ENCODE measurements at places on chromosomes 12 and 14.

DNA sequence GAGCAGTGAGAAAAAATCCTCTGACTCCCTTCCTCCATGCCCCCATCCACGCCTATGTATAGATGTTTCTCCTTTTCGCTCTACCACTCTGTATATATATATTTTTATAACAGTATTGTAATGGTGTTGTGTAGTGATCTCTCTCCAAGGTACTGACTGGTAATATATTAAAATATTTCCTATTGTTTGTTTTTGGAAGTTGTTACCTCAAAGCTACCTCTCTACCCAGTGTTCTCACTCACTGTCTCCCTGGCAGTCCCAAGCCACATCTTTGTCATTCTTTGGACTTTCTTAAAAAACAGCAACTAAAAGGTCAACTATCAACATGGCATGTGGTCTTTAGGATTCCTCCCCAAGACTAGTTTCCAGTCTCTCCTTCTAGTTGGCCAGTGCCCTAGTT lies 15.7 kb upstream of the RMST start:
- no peak for DNase-seq

DNA sequence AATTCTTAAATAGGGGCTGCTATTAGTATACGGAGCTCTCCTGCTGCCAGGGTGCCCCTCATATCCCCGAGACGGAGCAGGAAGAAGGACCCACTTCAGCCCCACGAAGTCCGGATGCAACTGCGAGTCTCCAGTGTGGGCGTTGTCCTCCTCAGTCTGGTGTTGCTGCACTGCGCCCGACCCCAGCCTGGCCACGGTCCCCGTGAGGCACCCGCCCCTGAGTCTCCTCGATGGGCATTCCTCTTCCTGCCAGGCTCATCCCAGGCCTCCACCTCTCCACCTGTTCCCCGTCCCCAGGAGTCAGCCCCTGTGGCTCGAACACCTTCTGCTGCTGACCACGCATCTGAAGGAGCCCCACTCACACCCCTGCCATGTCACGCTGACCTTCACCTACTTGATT lies 68.1 kb upstream of the SFSWAP start:
- no peak for DNase-seq

- no peak for DNase-seq
Measured at GRCh38 chr12:41073633-41074472, 114.3 kb upstream of the PDZRN4 start.

DNA sequence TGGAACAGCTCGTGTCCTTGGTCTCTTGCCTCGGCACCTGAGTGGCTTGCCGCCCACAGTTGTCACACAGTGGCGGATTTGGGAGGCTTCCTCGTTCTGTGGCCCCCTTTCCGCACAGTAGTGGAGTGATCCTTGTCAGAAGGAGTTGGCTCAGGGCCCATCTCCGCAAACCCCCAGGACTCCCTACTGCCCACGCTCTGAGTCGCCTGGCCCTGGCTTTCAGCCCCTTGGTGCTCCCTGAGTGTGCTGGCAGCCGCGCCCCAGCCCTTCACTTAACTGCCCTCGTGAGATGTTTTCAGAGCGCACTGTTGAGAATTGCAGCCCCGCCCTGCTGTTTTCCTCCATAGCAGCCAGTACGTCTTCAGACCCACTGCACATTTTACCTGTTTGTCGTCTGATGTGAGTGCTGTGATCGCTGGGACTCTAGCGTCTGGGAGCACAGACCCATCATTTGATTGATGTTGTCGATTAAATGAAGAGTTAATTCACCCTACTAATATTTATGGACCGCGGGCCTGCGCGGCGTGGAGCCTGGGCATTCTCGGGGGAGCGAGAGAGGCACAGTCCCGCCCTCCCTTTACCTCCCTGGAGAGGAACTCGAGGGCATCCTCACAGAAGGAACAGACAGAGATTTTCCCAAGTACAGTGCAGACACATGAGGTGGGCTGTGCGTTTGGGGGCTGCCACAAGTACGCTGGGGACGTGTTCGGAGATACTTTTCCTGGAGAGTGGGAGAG lies 91.8 kb downstream of the DDX51 start:
- DNase-seq, result no peak

GRCh38 chr12:128853600-128854197 lies 421 bp downstream of the GLT1D1 start:
- no peak for DNase-seq

GRCh38 chr14:32762886-32763285 lies 175.8 kb upstream of the NPAS3 start:
- DNase-seq, result no peak

DNA sequence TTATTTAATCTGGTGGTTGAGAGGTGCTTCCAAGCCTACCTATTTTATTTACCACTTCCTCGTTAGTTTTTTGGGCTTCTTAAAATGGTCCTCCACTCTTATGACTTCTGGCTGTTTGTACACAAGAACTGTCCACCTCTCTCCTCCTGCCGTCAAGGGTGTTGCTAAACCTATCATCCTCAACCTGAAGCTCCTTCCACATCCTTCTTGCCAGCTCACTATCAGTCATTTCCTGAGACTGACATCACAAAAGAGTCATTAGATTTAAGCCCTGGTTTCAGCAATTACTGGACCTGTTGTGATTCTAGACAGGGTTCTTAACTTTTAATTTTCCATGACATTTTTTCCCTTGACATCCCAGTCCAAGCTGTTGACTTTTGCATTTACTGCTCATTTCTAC lies 91.9 kb downstream of the BICD1 start:
- peak; percentile 21 for DNase-seq

DNA sequence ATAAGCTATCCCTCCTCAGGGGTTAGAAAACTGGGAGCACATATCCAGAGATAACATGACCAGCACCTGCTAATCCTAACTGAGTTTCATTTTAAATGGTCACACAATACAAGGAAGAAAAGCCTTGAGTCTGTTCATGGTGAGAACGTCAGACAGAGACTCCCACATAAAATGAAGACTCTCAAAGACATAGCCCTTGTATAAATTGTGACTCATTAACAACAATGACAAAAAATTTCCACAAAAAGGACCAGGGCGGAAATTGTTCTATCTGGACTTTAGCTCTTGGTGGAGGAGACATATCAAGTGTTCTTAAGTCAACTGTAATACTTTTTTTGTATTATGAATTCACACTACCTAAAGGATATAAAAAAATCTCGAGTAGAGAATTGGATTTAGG lies 313.7 kb upstream of the DCN start:
- DNase-seq, result no peak

DNA sequence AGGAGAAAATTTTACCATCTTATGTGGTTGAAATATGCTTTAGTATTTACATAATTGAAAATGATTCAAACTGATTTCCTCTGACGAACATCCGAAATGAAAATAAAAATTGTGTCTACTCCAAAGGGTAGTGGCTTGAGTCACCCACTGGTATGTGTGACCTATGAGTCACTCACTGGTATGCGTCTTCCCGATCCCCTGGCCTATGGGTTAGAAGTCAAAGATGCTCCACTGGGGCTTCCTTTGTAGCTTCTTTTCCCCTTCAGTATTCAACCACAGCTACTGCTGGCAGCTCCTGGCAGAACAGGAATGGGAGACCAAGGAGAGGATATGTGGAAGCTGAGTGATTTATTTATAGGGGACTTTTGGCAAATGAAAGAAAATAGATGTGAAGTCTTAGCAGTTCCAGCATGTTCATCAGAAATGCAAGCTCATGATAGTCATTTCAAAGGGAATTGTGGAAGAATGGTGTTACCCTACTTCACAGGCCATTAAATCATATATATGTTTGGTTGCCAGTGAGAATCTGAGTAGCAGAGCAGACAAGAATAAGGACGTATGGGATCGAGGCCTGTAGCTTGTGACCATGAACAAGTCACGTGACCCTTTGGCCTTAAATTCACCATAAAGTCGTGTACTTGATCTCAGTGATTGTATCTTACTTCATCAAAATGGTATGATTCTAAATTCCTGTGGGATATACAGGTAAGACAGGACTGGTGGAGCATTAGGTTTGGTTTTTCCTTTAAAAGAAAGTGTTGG lies 108.3 kb downstream of the CRADD start:
- DNase-seq, result peak; percentile 84

GRCh38 chr12:16076970-16077522 lies 165.9 kb downstream of the DERA start:
- no peak for DNase-seq

DNA sequence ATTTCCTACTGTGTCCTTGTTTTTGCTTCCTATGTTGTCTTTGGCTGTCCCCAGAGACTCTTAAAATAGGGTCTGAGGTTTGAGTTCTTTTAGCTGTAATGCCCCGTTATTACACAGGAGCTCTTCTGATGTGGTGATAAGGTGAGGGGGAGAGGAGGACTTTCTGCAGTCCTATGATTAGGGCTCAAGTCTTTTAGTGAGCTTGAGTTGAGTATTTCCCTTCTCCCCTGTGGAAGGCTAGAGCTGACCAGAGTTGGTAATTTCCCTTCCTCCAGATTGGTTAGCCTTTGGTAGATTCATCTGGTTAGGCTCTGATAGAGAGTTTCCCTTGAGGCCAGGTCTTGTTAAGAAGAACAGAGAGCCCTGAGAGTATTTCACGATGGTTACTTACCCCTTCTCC lies 4.3 kb upstream of the HIF1A start:
- no peak for DNase-seq

DNA sequence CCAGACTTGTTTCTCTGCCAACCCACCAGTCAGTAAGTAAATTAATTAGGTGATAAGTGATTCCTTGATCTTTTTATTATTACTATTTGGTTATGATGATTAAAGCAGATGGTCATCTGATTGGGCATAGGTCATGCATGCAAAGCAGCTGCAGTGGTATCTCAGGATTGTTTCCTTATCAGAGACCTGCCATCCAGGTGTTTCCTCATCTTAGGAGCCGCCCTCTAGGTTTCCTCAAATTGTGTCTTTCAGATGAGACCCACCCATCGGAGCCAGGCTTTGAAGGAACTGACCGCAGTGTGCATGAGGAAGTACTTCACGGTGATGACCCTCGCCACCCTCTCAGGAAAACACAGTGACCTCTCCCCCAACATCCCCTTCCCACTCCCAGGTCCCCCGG lies 63.3 kb downstream of the ZFP36L1 start:
- no peak for DNase-seq

GRCh38 chr12:26732005-26732908 lies 100.7 kb downstream of the ITPR2 start:
- DNase-seq, result no peak

GRCh38 chr12:108099073-108099472 lies 30.0 kb upstream of the WSCD2 start:
- DNase-seq, result no peak

DNA sequence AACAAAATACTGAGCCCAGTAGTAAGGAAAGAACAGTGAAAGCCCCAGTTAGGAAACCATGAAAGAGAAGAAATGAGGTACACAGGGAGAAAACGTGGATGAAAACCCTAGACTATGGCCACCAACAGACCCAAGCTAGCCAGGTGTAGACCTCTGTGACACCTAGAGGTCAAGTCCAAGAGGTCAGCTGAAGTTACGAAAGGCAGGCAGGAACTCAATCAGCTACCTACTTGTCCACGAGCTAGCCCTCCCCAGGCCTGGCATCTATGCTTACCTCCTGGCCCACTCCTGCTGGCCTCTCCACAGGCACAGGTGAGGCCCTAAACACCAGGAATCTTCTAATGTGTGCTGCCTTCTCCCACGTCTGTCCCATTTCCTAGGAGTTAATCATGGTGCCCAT lies 48.7 kb downstream of the DPF3 start:
- no peak for DNase-seq

GRCh38 chr12:14741942-14742341 lies 45.5 kb upstream of the GUCY2C start:
- DNase-seq, result no peak

GRCh38 chr12:63353559-63353958 lies 202.6 kb upstream of the AVPR1A start:
- peak; percentile 27 for DNase-seq

DNA sequence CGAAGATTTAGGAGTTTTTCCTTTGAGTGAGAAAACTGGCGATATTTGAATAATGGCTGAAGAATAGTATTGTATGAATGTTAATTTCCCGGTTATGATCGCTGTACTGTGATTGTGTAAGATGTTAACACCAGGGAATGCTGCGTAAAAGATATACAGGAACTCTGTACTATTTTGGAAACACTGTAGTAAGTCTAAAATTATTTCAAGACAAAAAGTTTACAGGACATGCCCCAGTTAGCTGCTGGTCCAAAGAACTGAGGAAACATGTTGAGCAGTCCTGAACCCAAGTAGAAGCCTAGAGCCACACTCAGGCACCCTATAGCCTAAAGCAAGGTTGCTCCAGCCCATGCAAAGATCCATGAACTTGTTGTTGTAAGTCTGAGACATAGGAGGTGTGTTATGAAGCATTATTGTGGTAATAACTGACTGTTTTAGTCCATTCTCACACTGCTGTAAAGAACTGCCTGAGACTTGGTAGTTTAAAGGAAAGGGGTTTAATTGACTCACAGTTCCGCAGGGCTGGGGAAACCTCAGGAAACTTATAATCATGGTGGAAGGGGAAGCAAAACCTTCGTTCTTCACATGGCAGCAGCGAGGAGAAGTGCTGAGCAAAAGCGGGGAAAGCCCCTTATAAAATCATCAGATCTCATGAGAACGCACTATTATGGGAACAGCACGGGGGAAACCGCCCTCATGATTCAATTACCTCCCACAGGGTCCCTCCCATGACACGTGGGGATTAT lies 99.8 kb upstream of the RESF1 start:
- no peak for DNase-seq

GRCh38 chr14:51607711-51608110 lies 44.0 kb upstream of the FRMD6 start:
- no peak for DNase-seq

DNA sequence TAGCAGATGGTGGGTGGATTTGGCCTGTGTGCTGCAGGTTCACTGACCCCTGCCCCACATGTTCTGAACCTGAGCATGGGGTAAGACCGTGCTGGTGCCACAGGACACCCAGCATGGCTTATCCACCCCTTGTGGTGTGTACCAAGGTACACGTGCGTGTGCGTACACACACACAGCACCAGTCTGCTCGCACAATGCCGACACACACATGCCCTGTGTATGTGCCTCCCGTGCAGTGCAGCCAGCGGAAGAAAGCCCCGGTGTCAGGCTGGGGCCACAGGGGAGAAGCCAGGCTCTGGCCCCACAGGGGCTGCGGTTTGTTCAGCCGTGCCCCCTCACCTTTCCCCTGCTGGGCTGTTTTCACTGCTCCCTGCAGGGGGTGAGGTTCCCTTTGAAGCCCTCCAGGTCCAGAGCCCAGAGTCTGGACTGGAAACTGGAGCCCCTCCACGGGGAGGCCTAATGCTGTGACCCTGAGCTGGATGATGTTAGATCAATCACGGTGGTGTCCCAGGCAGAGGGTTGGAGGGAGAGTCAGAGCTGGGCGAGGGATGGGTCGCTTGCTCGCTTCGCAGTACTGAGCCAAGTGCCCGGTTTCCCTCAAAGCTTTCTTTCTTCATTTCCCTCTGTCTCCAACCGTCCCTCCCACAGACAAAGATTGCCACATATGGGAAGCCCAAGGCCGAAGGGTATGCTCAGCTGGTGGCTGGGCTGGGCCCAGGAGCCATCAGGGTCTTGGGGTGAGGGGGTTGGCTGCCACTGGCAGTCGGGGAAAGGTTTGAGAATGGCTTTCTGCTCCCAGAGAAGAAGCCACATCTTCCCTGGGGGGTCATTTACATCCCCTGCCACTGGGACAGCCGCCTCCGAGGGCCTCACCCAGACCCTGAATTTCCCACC lies 6.2 kb downstream of the DTX1 start:
- no peak for DNase-seq

Data from COLO829 (cell line).